Esophagus muscularis mucosa (tissue), 4 donors: ENCODE measurements at places on chromosomes 5 and 9. TPM values are rescaled to one million over a fixed set of nuclear protein-coding genes. Genes with fewer than 3 reads are reported as not detected.

SH2D3C gene
- 17.3 TPM for total RNA-seq

IRGM gene
- total RNA-seq: not detected

SMIM33 gene
- total RNA-seq: not detected

BRINP1 gene
- total RNA-seq: not detected

CCDC192 gene
- total RNA-seq: 1.2 TPM

CDH9 gene
- not detected for total RNA-seq

AHRR gene
- 0.33 TPM for total RNA-seq

DNA sequence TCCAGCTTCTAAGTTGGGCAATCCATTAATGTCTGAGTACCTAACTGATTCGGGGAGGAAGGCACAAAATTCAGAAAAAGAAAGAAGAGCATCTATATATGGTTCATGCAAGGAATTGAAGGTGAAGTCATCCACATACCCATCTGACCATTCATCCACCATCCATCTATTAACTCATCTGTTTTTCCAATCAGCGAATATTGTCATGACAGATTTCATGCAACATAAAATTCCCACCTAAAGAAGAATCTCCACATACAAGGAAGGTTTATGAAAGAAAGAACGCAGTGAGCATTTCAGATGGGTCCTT lies 164.7 kb downstream of the GRIA1 start:
- no peak for DNase-seq
- H3K4me1 ChIP-seq: no peaks in the 10 kb centered on the region
- H3K27ac ChIP-seq: no peak overlapping the region
- no peak overlapping the region for H3K4me3 ChIP-seq

DNA sequence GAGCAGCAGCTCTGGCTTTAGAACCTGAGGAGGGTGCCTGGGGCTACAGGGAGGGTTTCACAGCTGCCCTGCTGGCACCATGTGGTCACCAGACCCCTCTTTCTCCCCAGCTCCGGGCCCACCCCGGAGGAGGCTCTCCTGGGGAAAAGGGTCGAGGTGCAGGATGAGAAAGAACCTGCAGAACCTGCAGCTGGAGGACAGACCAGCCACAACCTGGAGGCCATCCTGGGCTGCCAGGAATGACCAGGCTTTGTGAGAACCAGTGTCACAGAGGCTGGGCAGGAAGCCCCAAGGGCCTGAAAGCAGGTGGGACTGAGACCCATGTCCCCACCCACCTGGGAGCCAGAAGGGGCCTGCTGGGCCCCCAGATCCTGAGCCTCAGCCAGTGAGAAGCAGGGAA lies 23.0 kb downstream of the SEMA4D start:
- DNase-seq: no peak
- H3K36me3 ChIP-seq: no peaks in the 10 kb centered on the region
- no peak overlapping the region for H3K4me3 ChIP-seq
- no peak overlapping the region for H3K27ac ChIP-seq
- no peaks in the 10 kb centered on the region for H3K27me3 ChIP-seq

GRCh38 chr5:169875731-169876130 lies 104.6 kb downstream of the INSYN2B start:
- no peak for DNase-seq
- no peak overlapping the region for H3K4me3 ChIP-seq
- no peak overlapping the region for H3K27ac ChIP-seq

DNA sequence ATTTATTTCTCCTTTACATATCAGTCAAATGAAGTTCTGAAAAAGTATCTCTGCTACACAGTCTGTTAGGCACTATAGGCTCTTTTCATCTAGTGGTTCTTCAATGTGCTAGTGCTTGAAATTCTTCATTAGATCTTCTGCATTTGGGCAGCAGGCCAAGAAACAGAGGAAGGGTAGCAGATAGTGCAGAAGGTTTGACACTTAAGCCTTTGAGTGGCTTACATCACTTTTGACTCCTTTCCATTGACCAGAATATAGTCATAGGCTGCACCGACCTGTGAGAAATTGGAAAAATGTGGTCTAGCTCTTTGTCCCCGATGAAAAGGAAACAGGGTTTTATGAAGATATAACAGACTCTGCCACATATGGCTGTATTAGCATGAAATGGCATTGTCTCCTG lies 459.5 kb upstream of the PTGER4 start:
- no peak overlapping the region for H3K27ac ChIP-seq
- no peak overlapping the region for H3K4me3 ChIP-seq
- no peaks in the 10 kb centered on the region for H3K36me3 ChIP-seq
- DNase-seq: no peak
- H3K27me3 ChIP-seq: no peaks in the 10 kb centered on the region

DNA sequence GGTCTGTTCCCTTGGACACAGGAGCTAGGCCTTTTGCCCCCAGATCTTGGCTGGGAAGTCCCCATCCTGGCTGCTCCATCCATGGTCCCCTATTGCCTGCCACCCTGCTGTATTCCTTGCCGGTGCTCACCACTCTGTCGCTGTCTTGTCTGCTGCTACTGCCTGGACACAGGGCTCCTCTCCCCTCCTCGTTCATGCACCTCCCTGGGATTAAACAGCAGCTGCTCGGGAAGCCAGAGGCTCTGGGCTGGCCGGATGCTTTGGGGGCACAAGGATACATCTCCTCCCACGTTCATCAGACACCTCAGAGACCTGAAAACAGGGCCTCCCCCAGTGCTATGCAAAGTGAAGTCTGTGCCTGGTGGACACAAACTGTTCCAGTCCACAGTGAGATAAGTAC lies 110.4 kb downstream of the ZNF354C start:
- no peaks in the 10 kb centered on the region for H3K36me3 ChIP-seq
- no peak overlapping the region for H3K27ac ChIP-seq
- no peak overlapping the region for H3K4me3 ChIP-seq
- H3K27me3 ChIP-seq: no peaks in the 10 kb centered on the region
- DNase-seq: no peak

DNA sequence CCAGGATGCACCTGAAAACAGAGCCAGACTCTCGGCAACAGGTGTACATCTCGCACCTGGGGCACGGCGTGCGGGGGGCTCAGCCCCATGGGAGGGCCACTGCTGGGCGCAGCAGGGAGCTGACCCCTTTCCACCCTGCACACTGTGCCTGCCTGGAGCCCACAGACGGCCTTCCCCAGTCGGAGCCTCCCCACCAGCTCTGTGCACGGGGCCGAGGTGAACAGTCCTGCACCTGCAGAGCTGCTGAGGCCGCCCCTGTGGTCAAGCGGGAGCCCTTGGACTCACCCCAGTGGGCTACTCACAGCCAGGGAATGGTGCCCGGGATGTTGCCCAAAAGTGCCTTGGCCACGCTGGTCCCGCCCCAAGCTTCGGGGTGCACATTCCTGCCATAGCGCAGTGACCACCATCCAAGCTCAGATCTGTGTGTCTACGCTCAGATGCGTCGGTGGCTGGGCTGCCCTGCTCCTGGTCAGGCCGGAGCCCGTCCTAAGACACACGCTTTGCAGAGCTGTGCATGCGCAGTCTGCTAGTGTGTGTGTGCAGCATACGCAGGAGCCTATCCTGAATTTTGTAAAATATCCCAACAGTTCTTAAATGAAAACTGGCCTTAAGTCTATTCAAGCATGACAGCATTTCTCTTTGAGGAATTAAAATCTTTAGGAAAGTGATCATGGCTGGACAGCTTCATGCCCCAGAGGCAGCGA lies 8.4 kb upstream of the EXOC3 start:
- H3K27me3 ChIP-seq: no peaks in the 10 kb centered on the region
- DNase-seq: no peak
- H3K27ac ChIP-seq: no peak overlapping the region
- no peak overlapping the region for H3K4me3 ChIP-seq
